Stimulated activated CD8-positive, alpha-beta memory T cell treated with anti-CD3 and anti-CD28 coated beads, Interleukin-4, amount 100 ng/mL, for 1 hour (primary cell): ENCODE measurements at places on chromosomes 2 and 18.

- DNase-seq: no peak
Measured at GRCh38 chr2:167972020-167972419, 275.4 kb downstream of the STK39 start.

- no peak for DNase-seq
Measured at GRCh38 chr2:105809723-105810122, 65.0 kb downstream of the NCK2 start.

DNA sequence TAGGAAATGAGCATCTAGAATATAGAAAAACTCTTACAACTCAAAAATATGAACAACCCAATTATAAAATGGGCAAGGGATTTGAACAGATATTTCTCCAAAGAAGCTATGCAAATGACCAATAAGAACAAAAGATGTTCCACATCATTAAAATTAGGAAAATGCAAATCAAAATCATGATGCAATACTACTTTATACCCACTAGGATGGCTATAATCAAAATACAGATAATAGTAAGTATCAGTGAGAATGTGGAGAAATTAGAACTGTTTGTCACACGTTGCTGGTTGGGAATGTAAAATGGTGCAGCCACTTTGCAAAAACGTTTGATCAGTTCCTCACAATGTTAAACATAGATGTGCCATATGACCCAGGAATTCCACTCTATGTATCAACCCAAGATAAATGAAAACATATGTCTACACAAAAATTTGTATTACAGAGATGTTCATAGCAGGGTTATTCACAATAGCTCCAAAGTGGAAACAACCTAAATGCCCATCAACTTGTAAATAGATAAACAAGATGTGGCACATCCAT is 558.4 kb downstream of the SLC4A3 start:
- no peak for DNase-seq

DNA sequence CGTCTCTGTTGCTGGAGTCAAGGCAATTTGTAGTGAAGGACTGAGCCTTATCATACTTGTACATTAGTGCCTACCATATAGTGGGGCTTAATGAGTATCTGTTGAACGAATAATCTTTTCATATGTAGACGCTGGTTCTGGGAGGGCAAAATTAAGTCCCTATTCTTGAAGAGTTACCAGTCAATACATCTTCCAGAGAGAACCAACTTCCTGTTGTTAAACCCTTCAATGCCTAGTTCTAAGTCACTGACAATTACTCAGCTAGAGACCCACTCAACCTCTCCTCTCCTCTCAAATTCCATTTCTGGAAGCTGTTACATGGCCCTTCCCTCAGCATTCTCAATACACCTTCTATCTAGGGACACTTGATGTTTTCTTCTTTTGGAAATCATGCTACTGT is 1.1 kb upstream of the MOB4 start:
- no peak for DNase-seq

DNA sequence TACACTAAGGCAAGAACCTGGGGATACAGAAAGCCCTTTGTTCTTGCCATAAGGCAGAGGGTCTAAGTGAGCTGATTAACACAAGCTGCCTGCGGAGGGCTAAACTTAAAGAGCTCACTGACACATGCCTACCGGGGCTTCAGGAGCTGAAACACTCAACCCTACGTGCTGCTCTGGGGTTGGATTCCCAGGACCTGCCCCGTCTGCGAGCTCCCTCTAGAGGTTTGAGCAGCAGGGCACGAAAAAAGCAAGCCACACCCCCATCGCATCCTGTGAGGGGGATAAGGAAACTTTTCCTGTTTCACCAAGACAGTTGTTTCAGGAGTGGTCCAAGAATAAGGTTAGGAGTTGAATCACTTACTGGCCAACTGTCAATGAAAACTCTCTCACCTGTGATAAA is 562.1 kb downstream of the TMX3 start:
- no peak for DNase-seq

GRCh38 chr18:66826211-66826610 is 222.3 kb upstream of the CDH19 start:
- no peak for DNase-seq

GRCh38 chr18:51867767-51868166 is 472.2 kb upstream of the DCC start:
- DNase-seq: no peak
